Stimulated activated CD4-positive, alpha-beta T cell treated with anti-CD3 and anti-CD28 coated beads, Interleukin-12 subunit alpha, Interleukin-12 subunit beta, amount 100 ng/mL, for 4 hours (primary cell): ENCODE measurements at places on chromosomes 1 and 21.

- DNase-seq = no peak
Measured at GRCh38 chr1:181784039-181784683, 277.4 kb downstream of the ZNF648 start.

DNA sequence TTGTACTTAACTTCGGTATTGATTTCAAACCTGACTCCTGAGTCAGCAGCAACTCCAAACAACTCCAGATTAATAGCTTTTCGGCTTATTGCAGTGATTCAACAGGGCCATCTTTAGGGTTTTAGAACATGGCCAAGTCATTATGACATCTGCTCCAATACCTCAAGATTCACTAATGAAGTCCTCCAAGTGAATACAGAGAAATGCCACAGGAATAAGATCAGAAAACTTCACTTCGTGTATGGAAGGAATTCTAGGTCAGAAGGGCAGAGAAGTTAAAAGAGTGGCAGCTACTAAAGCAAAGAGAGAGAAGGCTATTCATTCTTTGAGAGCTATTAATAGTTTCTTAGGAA is 7.6 kb upstream of the C1orf116 start:
- DNase-seq = no peak

DNA sequence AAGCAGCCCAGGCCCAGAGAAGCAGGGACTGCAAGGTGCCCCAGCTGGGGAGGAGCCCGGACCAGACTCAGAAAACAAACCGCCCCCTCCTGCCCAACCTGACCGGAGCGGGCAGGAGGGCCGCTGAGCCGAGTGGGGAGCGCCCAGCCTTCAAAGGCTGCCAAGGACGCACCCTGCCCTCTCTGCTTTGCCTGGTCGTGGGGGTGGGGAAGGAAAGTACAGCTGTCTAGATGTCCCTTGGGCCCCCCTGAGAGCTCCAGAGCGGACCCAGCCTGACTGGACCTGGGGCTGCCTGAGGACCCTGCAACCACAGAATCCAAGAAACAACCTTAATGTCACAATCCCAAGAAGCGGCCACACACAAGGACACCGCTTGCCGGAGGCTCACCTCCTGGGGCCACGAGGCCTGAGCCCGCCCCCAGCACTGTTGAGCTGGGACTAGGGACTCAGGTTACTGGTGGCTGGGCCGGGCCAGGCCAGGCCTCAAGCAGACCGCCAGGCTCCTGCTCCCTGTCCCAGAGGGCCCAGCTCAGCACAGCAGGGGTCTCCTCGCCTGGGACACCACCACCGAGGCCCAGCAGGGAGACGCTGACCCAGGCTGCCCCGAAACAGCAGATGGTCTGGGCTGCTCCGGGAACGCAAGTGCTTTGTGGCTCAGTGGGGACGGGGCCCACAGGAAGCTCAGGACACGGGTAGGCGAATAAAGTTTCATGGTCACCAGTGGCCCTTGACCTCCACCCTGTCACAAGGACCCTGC is 1.4 kb downstream of the DVL1 start:
- DNase-seq = no peak

GRCh38 chr21:40176724-40177123 is 309.5 kb downstream of the PCP4 start:
- DNase-seq = no peak

DNA sequence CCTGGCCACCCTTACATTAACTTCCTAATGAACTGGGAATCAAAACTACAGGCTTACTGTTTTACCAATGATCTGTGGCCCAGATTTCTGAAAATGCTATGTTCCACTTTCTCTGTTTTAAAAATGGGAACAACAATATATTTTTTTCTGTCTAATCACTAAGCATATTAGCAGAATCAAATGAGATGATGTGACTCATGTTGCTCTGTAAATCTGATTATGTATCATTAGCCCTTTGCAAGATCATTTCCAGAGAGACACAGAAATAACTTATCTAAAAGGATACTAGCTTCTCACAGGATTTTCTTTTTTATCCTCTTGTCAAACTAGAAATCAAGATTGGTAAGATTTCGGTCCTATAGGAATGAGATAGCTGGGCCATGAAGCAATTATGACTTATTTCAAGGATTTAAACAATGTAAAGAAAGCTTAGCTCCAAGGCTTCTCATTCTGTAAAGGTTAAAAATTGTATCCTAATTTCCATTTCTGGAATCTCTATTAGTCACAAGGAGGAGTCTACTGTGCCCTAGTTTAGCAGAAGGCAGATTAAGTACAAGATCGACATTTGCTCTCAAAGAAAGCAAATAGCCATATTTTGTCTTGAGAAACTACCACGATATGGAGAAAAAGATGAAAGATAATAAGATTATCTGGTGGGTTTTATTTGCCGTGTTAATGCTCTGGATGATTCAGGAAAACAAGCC is 32.4 kb upstream of the CAMSAP2 start:
- no peak for DNase-seq

GRCh38 chr1:108016451-108016920 is 51.5 kb upstream of the VAV3 start:
- DNase-seq = no peak

DNA sequence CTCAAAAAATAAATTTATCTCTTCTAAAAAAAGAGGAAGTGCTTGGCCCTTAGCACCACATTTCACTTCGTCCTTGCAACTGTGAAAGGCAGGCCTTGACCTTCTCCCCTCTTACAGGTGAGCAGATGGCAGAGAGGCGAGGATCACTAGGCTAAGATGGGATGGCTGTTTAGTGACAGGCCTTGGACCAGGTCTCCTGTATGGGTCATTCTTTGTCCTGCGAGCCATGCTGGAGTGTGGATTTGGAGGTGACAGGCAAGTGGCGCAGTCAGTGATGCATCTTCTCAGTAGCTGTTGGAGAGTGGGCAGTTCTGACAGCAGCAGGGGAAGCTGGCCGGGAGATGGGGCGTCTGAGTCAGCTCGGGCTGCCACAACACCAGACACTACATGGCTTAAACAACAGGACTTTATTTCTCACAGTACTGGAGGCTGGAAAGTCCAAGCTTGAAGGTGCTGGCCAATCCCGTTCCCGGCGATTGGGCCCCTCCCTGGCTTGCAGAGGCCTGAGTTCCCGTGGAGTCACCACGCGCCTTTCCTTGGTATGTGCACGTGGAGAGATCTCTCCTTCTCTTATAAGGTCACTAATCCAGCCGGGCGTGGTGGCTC is 16.5 kb downstream of the SLC27A3 start:
- no peak for DNase-seq

GRCh38 chr1:115133440-115133839 is 44.1 kb upstream of the TSPAN2 start:
- no peak for DNase-seq

DNA sequence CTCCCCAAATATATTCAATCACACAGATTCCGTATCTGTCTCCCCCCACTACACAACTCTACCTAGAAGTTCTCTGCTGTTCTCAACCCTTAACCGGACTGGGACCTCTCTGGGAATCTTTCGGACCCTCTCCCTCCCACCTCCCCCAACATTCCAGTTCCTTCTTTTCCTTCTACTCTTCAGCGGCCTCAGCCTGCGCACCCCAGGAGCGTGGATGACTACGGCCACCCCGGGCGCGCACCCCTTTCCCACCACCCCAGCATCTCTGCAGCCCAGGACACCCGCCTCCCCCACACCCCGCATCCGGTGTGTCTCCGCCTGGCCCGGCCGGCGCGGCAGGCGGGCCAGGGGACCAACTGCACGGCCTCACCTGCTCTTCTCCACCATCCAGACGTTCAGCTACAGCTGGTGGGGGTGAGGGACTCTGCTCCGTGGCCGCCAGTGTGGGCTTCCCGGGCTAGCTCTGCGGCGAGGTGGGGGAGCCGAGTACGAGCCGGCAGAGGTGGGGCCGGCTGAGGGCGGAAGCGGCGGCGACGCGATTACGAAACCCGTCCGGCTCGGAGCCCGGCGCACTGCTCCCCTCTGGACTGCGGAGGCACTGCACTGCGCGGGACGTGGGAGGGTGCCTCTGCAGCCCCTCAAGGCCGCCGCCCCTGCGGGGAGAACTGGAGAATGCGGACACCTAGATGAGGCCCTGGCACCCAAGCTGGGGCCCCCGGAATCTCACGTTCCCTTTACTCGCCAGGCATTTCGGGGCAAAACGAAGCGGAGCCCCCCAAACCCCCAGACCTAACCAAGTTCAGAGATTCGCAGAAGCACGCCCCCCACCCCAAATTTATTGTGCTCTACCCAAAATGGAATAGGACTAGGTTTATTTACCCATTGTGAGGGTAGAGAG is at the start of gene CDC42SE1:
Gene CDC42SE1, minus strand, starts transcription at position 514 of the 898 bp plus-strand sequence. CDS start 3,892 bp downstream, outside the sequence.
- DNase-seq = peak; percentile 78

DNA sequence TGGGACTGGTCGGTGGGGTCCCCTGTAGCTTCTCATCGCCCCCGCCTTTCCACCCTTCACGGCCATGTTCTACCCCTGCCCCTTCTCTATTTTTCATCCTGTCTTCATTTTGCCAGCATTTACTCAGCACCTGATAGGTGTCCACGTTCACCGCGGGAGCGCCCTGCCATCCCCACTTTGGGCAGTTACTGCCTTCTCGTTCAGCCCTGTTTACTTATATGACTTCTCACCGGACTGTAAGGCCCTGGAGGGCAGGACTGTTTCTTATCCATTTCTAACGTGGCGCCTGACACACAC is 380 bp downstream of the MFN2 start:
- DNase-seq = no peak
